ENCODE measurements at places on chromosomes 1 and 21.

DNA sequence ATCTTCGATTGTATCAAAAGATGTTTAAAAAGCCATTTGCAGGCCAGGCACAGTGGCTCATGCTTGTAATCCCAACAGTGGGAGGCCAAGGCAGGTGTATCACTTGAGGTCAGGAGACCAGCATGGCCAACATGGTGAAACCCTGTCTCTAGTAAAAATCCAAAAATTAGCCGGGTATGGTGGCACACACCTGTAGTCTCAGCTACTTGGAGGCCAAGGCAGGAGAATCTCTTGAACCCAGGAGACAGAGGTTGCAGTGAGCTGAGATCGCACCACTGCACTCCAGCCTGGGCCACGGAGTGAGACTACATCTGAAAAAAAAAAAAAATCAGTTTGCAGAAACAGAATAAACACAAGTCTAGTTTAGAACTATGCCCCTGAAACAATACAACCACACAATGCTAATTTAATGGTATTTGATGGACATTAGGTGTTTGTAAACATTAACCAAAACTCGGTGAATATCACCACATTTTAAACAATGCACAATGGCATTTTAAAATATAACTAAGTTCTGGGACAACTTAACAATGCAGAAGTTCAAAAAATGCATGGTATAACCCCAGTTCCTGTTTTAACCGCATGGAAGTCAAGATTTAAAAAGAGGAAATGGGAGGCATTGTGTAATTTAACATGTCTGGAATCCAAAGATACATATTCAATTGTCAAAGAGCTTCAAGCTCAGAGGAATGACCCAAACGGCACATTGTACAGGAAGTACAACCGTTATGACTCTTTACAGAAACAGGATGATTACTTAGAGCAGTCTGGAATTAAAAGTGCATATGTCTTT lies 7.1 kb upstream of the PTTG1IP start:
- no peak for DNase-seq

- no peak for DNase-seq
Observed at GRCh38 chr21:15706696-15707095, 23.1 kb upstream of the USP25 start.

- no peak for DNase-seq
Observed at GRCh38 chr21:19322360-19322759, 918.8 kb upstream of the TMPRSS15 start.

DNA sequence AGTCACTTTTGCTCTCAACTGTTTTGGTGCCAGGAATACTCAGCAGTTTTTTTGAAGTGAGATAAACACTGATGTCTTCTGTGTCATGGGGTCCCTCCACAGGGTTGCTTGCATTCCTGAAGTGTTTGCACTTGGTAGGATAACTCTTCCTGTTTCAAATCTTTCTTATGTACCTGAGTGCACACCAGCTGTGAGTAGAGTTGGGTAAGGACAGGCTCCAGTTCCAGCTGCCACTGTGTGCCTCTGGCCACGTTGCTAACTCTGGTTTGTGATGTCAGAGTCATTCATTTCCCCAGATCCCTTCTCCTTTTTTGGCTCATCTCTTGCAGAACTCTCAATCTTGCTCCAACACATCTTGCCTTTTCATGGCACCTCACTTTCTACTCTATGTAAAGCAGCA lies 356.3 kb upstream of the B3GALT2 start:
- DNase-seq, result no peak

GRCh38 chr1:212700223-212700891 lies 717 bp upstream of the BATF3 start:
- no peak for DNase-seq

DNA sequence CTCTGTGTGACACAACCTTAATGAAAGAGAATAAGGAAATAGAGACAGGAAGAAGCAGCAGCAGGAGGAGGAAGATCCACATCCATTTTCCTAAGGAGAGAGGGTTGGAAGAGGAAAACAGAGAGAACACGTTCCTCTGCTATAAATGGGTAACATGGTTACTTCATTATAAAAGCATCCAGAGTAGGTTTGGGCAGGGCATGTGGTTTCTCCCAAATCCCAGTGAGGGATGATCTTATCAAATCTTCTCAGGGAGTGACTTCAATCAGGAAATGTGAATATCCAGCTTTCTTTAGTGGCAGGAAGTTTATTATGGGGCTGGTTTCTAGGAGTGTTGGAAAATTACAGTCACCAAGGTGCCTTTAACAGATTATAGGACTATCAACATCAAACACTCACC lies 11.1 kb downstream of the CYP2J2 start:
- no peak for DNase-seq

- DNase-seq, result no peak
Observed at GRCh38 chr1:30444850-30445249, 278.5 kb downstream of the MATN1 start.

DNA sequence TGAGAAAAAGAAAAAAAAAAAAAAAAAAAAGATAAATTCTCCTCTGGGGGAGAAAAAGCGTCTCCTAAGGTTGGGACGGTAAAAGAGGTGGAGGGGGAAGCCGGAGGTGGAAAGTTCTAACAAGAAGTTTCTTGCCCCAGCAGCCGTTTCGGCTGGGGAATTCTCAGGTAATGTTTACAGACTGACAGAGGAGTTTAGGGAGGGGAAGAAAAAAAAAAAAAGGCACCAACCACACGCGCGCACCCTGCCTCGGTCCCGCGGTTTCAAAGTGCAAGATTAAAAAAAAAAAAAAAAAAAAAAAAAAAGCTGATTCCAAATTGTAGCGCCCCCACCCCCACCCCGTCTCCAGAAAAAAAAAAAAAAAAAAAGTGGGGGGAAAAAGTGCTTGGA lies 504 bp downstream of the DHRS3 start:
- DNase-seq, result no peak

DNA sequence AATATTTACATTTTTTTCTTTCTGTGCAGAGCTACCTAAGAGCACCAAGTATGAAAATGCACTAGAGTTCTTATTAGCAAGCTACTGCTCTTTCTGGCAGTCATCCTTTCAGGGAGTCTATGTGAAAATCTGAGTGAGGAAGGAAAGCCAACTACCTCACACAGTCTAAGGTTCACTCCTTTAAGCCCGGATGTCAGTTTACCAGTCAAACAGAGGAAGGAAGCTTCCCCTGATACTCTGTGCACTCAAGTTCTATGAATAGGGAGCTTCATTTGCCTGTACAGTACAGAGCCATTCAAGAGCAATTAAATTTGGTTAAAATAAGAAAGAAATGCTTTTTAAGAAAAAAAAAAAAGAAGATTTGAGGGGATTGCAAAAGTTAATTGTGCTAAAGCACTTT lies 6.9 kb downstream of the COL11A1 start:
- DNase-seq, result no peak

- DNase-seq, result no peak
Observed at GRCh38 chr21:40043423-40043822, 176.2 kb downstream of the PCP4 start.

GRCh38 chr1:112744009-112744578 lies 29.0 kb upstream of the PPM1J start:
- no peak for DNase-seq

DNA sequence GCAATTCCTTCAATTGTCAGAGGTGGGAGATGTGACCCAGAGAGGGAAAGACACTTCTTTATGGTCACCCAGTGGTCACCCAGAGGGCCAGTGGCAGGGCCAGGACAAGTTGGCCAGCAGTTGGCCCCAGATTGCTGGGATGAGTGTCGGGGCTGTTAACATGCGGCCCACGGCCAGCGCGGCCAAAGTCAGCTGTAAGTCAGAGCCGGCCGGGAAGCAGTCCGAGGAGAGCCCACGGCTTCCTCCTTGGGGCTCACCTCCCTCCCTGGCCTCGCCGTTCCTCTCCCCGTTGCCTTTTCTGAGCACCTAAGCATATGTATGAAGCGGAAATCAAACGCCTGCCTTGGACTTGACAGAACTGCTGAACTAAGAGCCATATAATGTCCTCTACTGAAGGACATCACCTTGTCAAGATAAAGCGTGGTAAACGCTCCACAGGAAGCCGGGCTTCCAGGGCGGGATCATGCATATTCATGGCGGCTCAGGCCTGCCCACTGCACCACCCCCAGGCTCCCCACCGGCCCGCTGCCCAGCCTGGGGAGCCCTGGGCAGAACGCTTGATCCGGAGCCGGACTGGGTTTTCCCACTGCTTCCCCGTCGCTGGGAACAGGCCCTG lies 245.4 kb upstream of the POU3F1 start:
- no peak for DNase-seq

Data from left renal pelvis (tissue), 4 donors.